WTC11 (cell line): ENCODE measurements at places on chromosomes 7 and 10.

- DNase-seq = no peak
Measured at GRCh38 chr7:116796471-116796870, 65.9 kb upstream of the CAPZA2 start.

DNA sequence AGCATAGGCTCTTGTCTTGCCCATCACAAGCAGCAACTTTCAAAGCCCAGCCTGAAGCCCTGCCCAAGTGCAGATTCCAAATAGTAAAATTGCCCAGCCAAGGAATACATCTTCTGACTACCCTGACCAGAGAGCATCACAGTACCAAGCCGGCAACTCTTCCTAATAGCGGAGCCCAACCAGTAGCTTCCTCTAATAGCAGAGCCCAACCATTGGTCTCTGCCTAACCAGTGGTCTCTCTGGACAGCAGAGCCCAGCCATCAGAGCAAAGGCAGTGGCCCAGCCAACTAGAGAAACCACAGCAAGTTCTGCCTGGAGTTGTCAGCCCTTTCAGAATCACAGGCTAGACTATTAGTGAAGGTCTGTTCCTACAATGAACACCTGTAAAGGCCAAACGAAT lies 285.6 kb downstream of the HGF start:
- DNase-seq = peak; percentile 18

- no peak for DNase-seq
Measured at GRCh38 chr10:52454491-52454890, 140.4 kb downstream of the DKK1 start.

DNA sequence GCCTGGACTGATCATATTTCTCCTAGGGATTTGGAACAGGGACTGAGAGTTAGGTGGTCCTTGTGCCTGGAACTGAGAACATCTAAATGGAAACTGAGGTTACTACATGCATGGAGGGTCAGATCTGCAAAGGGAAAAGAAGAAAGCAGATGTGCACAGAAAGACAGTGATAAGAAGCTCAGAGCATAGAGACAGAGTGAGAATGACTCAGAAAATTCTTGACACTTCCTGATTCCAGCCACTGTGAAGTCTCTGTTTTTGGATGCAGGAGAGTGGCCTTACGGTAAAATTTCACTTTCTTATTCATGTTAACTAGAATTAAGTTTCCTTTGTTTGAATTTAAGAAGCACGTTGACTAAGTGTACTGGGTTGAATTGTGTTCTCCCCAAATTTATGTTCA lies 241.7 kb downstream of the TMEM26 start:
- DNase-seq = no peak

- no peak for DNase-seq
Measured at GRCh38 chr10:6794441-6794840, 214.4 kb upstream of the PRKCQ start.

DNA sequence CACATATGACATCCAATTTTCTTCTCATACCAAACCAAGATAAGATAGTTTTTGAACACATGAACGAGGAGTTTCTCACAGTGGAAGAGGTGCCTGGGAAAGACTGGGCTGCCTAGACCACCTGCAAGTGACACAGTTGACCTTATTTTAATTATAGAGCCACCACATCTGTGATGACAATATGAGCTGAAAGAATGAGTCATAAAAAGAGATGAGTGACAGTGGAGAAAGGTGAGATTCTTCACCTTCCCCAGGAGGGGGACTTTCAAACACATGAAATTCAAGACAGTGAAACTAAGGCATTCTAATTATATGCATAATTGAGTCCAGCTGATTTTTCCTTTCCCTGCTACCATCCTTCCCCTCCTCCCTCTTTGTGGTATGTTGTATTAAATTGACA lies 475.5 kb downstream of the NXPH1 start:
- DNase-seq = no peak

- DNase-seq = no peak
Measured at GRCh38 chr7:149171892-149172533, 23.3 kb upstream of the ZNF282 start.

GRCh38 chr7:1544896-1545416 lies 11.0 kb downstream of the TMEM184A start:
- no peak for DNase-seq

DNA sequence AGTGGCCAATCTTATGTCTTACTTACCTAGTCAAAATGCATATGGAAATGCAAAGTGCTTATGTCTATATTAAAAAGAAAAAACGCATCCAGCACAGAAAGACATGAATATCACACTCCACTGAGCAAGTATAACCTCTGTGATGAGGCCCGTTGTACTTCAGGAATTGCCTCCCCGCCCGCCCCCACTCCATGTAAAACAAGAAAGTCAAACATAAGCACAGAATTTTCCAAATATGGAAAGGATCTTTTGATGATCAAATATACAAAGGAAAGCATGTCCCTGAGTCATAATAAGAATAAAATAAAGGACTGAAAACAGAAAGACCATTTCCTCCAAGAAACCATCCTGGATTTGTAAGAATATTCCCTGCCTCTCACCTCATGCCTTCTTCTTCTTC lies 229.1 kb downstream of the BAMBI start:
- DNase-seq = no peak

- no peak for DNase-seq
Measured at GRCh38 chr7:151900986-151901621, 24.2 kb upstream of the PRKAG2 start.

DNA sequence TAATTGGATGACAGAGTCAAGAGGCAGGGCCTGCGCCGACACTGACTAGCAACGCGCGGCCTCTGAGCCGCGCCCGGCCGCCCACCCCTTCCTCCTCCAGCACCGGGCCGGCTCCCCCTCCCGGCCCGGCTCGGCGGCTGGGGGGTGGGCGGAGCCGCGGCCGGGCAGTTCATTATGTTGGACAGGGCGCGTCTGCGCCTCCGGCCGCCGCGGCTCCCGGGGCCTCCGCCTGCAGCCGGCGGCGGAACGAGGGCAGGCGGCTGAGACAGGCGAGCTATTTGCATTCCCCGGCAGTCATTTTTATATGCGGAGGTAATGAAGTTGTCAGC lies 106.7 kb downstream of the SNX10 start:
- peak; percentile 56 for DNase-seq

GRCh38 chr10:26890956-26891355 lies 30.2 kb upstream of the ABI1 start:
- peak; percentile 69 for DNase-seq

DNA sequence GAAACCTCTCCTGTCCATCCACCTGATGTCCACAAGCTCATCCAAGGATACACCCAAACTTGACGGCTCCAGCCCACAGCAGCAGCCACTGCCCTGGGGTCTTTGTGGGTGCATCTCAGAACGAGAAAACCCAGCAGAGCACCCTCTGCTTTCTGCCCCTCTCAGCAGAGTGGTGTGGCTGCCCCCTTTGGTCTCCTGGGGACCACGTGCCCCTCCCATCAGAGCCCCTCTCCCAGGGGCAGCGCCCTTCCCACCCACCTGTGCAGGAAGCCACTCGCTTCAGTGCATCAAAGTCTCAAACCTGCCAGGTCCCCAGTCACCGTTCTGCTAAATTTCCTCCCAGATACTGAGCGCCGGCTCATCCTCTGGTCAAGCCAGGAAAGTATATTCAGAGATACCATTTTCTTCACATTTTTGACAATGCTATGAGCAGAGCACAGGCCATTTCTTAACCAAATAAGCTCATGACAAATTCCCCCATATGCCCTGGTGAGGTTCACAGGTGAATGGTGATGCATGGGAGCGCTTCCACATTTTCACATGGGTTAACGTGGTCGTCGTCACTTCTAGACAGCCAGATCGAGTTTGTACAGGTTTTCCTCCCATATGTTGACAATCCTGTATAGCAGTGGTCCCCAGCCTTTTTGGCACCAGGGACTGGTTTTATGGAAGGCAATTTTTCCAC lies 32.4 kb downstream of the CAMK2B start:
- peak; percentile 2 for DNase-seq

DNA sequence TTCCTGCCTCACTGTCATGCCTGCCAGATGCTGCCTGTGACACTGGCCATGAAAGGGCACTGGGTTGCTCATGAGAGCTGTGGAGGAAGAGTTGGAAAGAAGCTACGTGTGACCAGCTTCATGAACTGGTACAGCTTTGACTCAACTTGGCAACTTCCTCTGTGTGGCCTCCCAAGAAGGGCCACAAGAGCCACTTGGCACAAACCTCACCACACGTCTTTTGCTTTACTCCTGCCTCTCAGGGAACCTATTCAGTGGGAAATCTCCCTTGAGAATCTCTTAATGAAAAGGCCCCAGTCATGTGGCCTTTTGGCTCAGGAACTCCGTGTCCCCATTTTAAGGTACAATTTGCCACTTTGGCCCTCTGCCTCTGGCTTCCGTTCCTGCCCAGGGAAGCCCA lies 54.5 kb downstream of the FRMD4A start:
- DNase-seq = no peak

GRCh38 chr7:43905956-43906330 lies 453 bp downstream of the URGCP start:
- peak; percentile 49 for DNase-seq

- DNase-seq = peak; percentile 77
Measured at GRCh38 chr10:70925377-70926225, 37.2 kb upstream of the PCBD1 start.
